Muscle of back (tissue), 13 donors: ENCODE measurements at places on chromosomes 12 and 14.

GRCh38 chr12:16955083-16955657, 349.2 kb upstream of the LMO3 start:
- DNase-seq = no peak

GRCh38 chr12:89166121-89166520, 186.2 kb downstream of the DUSP6 start:
- no peak for DNase-seq

- DNase-seq = no peak
These were observed 4.3 kb downstream of the HOXC9 start for GRCh38 chr12:54004063-54004840.

- DNase-seq = no peak
These were observed 1.5 kb upstream of the ZFYVE26 start for GRCh38 chr14:67817750-67818438.

DNA sequence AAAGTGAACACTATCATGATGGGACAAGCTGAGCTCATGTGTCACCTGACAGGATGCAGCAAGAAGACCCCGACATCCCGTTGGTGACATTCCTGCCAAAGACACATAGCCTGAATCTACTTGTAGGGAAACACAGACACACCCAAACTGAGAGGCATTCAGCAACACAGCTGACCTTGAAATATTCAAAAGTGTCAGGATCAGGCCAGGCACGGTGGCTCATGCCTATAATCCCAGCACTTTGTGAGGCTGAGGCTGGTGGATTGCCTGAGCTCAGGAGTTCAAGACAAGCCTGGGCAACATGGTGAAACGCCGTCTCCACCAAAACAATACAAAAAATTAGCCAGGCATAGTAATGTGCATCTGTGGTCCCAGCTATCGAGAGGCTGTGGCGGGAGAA, 232.0 kb upstream of the PLXNC1 start:
- DNase-seq = no peak

DNA sequence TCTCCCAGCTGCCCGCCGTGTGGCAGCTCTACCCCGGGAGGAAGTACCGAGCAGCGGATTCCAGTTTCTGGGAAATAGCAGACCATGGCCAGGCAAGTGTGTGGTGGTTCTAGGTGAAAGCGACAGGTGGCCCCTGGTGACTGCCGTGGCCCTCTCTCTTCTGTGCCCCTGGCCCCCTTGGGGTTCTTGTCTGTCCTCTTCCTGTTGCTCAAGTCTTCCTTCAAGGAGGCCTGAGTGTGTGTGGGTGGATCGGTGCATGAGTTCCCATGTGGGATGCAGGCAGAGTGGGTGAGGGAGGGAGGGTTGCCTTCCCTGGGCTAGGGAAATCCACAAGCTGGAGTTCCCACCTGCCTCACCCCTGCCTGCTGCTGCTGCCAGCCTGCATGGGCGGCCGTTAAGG, 4.6 kb downstream of the TCL1B start:
- no peak for DNase-seq

DNA sequence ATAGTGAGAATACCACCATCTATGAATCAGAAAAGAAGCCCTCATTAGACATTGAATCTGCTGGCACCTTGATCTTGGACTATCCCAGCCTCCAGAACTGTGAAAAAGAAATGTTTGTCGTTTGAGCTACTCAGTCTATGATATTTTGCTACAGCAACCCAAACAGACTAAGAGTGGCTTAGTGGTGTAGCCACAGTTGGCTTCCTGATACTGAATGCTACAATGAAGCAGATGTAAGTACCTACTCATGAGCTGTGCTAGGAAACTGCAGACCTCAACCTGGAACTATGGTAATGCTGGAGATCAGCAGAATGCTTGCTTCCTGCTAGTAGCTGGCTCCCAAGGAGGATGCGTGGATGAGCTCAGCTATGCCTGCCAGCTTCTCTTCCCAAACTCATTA, 268.6 kb upstream of the CRY1 start:
- DNase-seq = no peak

GRCh38 chr12:97927977-97928376, 465.4 kb downstream of the RMST start:
- DNase-seq = no peak

DNA sequence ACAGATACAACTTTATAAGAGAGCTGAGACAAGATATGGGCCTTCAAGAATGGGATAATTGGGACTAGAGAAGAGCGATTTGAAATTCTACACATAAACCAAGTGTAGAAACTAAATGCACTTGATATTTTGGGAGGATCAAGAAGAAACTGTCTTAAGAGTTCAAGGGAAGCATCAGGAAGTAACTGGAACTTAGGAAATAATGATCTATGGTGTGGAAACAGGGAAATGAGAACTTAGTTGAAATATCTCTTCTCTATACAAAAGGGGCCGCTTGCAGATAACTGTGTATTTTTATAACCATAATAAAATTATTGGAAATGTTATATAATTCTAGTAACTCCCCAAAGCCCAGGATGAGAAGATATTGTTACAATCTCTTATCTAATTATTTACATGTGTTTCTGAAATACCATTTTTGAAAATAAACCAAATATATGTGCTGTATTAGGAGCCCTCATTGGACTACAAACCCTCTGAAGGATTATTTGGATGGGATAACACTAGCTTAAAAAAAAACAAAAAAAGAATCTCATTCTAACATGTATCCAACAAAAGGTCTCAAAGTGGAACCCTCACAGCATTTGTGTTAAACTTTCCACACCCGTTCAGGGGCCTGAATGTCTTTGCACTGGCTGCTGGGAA, 84.7 kb upstream of the FLRT2 start:
- DNase-seq = no peak

DNA sequence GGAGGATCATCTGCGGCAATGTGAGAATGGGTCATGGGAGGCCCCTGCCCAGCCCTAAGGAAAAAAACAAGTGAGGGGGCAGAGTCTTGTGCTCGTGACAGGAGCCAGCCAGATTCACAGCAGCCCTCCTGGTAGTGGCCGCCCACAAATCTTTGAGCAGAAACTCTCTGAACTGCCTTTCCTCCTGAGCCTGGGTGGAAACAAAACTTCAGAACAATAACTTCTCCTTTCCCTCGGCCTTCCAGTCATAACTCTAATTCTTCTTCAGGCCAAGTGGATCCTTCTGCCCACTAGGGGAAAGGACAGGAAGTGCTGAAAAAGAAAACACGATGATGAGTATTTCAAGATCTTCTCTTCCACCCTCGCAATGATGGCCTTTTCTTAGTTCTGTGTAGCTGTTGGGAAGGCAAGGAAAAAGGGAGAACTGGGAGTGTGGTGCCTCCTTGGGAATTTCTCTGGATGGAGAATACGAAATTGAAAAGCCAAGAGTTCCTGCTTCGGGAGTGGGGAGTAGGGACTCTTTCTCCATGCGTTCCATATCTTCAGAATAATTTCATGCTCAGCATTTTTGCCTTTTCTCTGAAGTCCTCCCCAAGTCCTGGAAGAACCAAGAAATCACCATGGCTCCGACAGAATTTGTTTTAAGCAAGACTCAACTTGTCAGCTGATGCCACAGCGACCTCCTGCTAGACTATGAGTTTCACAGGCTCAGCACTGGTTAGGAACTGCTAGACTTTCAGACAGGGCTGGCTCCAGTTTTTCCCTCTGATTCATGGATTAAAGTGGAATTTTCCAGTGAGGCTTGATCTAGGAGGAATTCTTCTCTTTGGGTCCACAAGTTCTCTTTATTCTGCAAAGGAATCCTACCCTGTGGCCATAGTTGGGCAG, 188.9 kb downstream of the CAND1 start:
- no peak for DNase-seq

GRCh38 chr12:56897844-56898361, 36.3 kb downstream of the SDR9C7 start:
- no peak for DNase-seq

DNA sequence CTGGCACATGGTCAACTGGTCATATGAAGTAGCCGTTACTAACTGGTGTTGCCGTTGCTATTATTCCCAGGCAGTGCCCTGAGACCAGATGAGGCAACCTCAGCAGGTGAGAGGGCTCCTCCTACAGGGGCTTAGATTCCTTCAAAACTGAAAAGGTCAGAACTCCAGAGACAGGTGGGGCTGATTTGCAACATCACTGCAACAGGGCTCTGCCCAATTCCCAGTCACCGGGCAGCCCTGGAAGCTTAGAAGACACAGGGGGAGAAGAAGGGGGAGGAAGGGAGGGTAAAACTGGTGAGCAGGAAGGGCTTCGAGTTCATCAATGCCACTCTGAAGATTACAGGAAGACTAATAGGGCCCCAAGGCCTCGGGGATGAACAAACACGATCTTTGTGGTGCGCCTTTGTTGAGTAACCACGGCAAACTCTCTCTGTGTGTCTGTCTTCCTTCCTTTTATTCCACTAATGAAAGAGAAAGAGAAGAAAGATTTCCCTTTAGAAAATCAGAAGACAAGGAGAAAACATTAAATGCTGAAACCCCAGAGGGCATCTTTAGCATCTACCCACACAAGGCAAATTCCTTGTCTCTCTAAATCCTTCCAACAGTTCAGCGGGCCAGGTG, 749.1 kb upstream of the TBX3 start:
- no peak for DNase-seq

- peak; percentile 67 for DNase-seq
These were observed 47.8 kb downstream of the GIT2 start for GRCh38 chr12:109948368-109948767.

- DNase-seq = no peak
These were observed 10.0 kb downstream of the FGF23 start for GRCh38 chr12:4369548-4369947.

DNA sequence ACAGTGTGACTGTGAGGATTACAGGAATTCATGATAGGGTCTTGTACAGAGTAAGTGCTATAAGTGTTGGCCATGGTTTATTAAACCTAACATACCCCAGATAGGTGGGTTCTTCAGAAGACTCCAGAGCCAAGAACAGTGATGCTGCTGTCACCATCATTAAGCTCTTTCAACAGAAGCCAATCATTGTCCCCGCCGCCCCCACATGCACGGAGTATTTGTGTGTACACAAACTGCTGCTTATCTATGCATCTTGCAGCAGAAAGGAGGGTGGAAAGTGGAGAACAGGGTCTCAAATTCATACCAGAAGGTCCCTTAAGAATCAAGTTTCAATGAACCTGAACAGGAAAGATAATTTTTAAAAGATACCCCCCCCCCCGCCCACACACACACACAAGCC, 51.2 kb downstream of the TMCC3 start:
- DNase-seq = no peak

DNA sequence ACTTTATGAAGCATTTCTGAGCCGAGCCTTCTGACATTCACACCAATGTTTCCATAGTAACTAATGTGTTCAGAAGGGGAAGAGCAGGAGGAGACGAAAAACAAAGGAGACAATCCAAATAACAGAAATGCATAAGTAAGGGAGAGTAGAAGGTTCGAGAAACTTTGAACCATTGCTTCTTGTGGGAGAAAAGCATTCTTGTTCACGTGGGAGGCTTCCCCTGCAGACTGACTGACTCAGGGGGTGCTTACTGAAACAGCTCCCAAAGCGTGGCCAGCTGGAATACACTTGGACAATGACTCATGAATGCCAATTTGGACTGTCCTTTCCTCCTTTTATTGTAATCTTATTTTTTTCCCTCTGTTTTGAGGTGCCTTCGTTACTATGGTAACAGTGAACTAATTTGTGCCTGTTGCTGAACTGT, 73.9 kb downstream of the NEDD1 start:
- DNase-seq = peak; percentile 23

DNA sequence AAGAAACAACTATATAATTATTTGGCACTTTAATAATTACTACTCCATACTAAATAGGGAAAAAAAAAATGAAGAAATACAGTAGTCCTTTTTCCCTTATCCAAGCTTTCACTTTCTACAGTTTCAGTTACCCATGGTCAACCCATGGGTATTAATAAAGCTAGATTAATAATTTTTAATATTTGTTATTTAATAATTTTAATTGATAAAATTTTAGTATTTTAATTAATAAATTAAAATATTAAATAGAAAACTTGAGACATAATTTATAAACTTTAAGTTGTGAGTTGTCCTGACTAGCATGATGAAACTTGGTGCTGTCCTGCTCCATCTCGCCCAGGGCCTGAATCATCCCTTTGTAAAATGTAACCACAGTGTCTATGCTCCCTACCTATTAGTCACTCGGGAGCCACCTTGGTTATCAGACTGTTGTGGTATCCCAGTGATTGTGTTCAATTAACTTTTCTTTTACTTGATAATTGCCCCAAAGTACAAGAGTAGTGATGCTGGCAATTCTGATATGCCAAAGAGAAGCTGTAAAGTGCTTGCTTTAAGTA, 71.8 kb downstream of the PAWR start:
- no peak for DNase-seq

DNA sequence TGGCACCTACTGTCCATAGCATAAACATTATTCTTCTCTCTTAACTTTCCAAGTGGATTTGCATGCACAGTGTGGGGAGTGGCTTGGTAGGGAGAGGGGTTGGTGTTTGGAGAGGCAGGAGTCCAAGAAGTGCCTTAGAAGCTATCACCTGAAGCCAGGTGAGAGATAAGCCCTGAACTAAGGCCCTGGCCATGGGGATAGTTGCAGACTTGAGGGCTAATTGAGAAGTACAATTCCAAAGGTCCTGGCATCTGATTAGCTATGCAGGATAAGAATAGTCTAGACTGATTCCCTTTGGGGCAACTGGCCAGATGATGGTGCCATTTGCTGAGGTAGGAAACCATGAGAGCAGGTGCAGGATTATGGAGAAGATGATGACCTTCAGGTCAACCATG, 2.0 kb upstream of the PCK2 start:
- DNase-seq = no peak
